ENCODE measurements at places on chromosomes 6 and 20.

GRCh38 chr6:13629459-13630116, 14.5 kb downstream of the NOL7 start:
- DNase-seq, result no peak

DNA sequence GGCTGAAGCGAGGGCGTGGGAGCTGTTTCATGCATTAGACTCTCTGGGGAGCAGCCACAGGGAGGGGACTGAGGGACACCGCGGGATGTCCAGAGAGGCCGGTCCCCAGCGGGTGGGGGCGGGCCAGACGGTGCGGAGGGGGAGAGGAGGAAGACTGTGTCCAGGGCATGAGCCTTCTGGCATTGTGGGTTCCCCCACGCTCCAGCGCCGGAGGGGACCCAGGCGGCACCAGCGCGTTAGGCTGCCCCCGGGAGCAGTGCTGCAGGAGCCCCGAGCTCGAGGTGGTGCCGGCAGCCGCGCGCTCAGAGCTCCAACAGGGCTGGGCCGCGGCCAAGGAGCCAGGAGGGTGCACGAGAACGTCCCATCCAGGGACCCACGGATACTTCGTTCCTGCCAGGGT, 14.4 kb downstream of the SLC22A3 start:
- no peak for DNase-seq

GRCh38 chr6:101458336-101458735, 64.8 kb downstream of the GRIK2 start:
- DNase-seq, result no peak

GRCh38 chr20:50629670-50630045, 61.7 kb downstream of the RIPOR3 start:
- DNase-seq, result no peak

- peak; percentile 98 for DNase-seq
Observed at GRCh38 chr20:47727170-47727880, 58.0 kb downstream of the SULF2 start.
